ENCODE measurements at places on chromosomes 16 and 17.

DNA sequence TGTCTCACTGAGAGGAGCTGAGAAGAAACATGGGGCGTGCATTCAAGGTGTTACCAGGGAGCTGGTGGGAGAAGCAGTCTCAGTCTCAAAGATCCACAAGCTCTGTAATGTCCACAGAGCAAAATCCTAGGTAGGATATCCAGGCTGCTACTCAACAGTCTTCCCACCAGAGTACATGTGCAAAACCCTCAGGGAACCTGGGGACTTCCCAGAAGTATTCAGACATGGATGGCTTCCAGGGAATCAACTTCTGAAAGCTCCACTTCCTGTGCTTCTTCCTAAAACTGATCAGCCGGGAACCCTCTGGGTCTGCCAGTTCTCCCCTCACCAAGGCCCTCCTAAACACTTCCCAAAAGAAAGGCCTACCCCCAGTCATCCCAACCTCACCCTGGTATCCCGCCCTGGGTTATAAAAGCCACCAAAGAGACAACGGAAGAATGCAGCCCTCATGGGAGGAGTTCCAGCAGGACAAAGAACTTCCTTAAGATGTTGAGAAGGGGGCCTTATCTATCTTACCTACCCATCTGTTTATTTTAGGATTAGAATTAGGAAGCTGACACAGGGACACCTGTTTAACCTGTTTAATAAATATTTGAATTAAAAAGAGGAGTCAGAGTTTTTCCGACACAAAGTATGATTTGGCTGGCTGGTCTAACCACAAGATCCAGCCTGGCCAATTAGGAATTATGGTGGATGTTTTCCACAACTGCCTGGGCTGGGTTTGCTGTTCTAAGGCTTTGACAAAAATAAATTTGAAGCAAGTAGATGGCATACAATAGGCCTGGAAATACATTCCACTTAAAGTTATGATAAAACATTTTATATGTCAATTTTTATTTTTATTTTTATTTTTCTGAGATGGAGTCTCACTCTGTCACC lies 37.0 kb downstream of the CUEDC1 start:
- no peaks in the 10 kb centered on the region for H3K36me3 ChIP-seq
- H3K27ac ChIP-seq: no peak overlapping the region
- peaks cover 18% of the 10 kb centered on the region for H3K4me1 ChIP-seq
- peak; percentile 81 for DNase-seq

GRCh38 chr17:74779501-74779900 lies 3.4 kb upstream of the NAT9 start:
- DNase-seq: no peak
- no peak overlapping the region for H3K27ac ChIP-seq
- H3K4me1 ChIP-seq: peaks cover 3% of the 10 kb centered on the region
- no peak overlapping the region for H3K4me3 ChIP-seq
- H3K36me3 ChIP-seq: no peaks in the 10 kb centered on the region

DNA sequence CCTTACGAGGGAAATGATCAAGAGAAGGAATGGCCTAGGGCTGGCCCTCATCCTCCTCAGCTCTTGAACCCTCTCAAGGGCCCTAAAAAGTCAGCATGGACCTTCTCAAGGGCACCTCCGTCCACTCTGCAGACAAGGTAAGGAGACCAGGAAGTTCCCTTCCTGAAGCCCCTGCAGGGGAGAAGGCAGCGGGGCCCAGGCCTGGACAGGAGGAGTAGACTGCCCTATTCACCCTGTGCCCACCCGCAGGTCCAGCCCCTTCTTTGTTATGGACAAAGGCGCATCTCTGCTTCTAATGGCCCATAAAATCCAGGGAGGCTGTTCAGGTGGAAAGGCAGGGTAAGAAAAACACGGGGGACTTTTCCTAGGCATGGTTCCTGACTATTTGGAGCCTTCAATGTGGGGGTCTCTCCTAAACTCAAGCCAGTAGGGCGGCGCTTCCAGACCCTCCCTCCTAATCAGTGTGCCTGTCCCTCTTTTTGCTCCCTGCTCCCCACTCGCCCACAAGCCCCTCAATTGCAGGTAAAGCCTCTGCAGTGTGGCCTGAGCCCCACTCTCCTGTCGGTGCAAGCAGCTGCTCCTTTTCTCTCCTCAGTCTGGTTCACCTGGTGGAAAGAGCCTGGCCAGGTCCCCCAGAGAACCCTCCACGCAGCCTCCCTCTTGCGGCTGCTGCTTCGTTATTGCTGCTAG lies 28.2 kb downstream of the AXIN2 start:
- peaks cover 17% of the 10 kb centered on the region for H3K36me3 ChIP-seq
- no peak overlapping the region for H3K27ac ChIP-seq
- H3K27me3 ChIP-seq: no peaks in the 10 kb centered on the region
- no peak overlapping the region for H3K4me3 ChIP-seq

- H3K4me3 ChIP-seq: no peak overlapping the region
- H3K36me3 ChIP-seq: no peaks in the 10 kb centered on the region
- DNase-seq: no peak
Measured at GRCh38 chr16:82880346-82880745, 253.6 kb downstream of the CDH13 start.

GRCh38 chr16:17364319-17365210 lies 106.2 kb downstream of the XYLT1 start:
- H3K27me3 ChIP-seq: no peaks in the 10 kb centered on the region
- DNase-seq: no peak
- H3K27ac ChIP-seq: no peak overlapping the region
- no peak overlapping the region for H3K4me3 ChIP-seq

- H3K4me3 ChIP-seq: no peak overlapping the region
- peaks cover 11% of the 10 kb centered on the region for H3K36me3 ChIP-seq
- H3K27me3 ChIP-seq: no peaks in the 10 kb centered on the region
- no peak overlapping the region for H3K27ac ChIP-seq
- DNase-seq: no peak
Measured at GRCh38 chr16:55505333-55506015, 3.4 kb upstream of the LPCAT2 start.

DNA sequence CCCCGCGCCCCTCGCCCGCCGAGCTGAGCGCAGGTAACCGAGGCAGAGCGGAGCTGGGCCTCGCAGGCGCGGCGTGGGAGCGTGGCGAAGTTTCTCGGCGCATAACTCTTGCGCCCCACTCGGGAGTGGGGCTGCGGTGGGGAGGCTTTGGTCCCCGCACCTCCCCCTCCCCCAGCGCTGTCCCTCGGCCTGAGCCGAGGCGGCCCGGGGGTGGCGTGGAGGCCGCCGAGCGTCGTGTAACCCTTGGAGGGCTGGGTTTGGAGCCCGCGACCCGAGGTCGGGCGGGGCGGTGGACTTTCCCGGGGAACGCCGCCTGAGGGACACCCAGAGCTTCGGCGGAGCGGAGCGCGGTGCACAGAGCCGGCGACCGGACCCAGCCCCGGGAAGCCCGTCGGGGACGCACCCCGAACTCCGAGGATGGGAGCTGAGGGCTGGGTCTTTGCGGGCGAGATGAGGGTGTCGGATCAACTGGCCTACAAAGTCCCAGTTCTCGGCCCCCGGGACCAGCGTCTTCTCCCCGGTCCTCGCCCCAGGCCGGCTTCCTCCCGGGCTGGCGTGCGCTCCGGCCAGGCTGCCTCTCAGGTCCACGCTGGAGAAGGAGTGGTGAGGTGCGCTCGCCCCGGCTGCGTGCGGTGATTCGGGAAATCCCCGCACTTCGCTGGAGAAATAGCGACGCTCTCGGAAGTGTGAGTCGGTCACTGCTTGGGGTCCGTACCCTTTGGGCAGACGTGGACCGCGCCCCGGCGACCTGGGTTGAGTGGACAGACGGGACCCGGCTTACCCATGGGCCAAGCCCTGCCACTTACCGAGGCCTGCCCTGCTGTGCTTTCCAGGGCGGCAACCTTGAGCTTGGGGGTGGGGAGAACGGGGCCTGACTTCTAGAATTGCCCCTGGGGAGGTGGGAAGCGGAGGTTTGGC lies 168.4 kb downstream of the RAB11FIP4 start:
- H3K27me3 ChIP-seq: no peaks in the 10 kb centered on the region
- peak overlapping the region; percentile 56 for H3K4me3 ChIP-seq
- no peak overlapping the region for H3K27ac ChIP-seq
- peak; percentile 38 for DNase-seq
- peaks cover 7% of the 10 kb centered on the region for H3K4me1 ChIP-seq
- H3K36me3 ChIP-seq: no peaks in the 10 kb centered on the region

- H3K27ac ChIP-seq: no peak overlapping the region
- H3K27me3 ChIP-seq: no peaks in the 10 kb centered on the region
- DNase-seq: peak; percentile 92
- no peaks in the 10 kb centered on the region for H3K36me3 ChIP-seq
- H3K4me3 ChIP-seq: no peak overlapping the region
Measured at GRCh38 chr17:69358688-69359596, 32.0 kb upstream of the ABCA5 start.

- H3K27me3 ChIP-seq: no peaks in the 10 kb centered on the region
- no peak for DNase-seq
- no peaks in the 10 kb centered on the region for H3K36me3 ChIP-seq
- H3K27ac ChIP-seq: no peak overlapping the region
- H3K4me3 ChIP-seq: no peak overlapping the region
Measured at GRCh38 chr17:50461550-50462132, 7.0 kb downstream of the CHAD start.

GRCh38 chr17:15083225-15083624 lies 181.9 kb downstream of the PMP22 start:
- H3K4me3 ChIP-seq: no peak overlapping the region
- no peaks in the 10 kb centered on the region for H3K27me3 ChIP-seq
- no peak overlapping the region for H3K27ac ChIP-seq
- H3K4me1 ChIP-seq: peaks cover 4% of the 10 kb centered on the region

DNA sequence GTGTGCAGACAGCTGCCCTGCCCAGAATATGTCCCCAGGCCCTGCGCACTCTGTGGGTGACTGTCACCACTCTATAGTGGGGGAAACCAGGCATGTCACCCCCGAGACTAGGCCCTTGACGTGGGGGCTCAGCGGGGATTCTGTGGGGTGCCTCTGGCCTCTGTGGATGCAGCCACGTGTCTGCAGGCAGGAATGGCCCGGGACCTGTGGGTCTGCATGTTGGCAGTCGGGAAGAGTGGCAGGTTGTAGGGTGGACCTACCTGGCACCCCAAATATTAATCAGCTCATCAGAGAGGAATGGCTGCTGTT lies 954 bp downstream of the IL32 start:
- no peak overlapping the region for H3K4me3 ChIP-seq
- no peaks in the 10 kb centered on the region for H3K36me3 ChIP-seq
- DNase-seq: no peak
- no peaks in the 10 kb centered on the region for H3K4me1 ChIP-seq
- H3K27ac ChIP-seq: no peak overlapping the region

DNA sequence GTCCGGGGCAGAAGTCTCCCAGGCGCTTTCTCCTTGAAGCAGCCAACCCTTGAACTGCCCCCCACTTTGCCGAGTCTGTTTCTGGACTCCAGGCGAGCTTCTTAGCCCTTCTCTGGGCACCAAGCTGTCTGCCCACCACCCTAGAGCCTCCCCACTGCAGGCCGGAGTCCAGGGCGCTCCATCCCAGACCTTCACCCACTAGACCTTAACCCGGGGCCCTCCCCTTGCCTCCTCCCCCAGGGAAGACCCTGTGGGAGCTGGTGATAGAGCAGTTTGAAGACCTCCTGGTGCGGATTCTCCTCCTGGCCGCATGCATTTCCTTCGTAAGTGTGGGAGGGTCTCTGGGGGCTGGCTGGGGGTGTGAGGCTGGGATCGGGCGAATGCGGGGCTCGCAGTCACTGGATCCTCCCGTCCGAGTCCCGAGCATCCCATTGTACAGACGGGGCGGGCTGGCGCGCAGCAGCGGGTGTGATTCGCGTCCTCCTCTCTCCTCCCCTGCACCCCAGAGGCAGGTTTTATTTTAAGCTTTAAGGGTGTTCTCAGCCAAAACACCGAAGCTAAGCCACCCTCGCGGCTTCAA lies 1.1 kb downstream of the ATP2A1 start:
- peak overlapping the region; percentile 40 for H3K4me3 ChIP-seq
- H3K36me3 ChIP-seq: no peaks in the 10 kb centered on the region
- no peak for DNase-seq
- no peaks in the 10 kb centered on the region for H3K27me3 ChIP-seq
- H3K27ac ChIP-seq: no peak overlapping the region

DNA sequence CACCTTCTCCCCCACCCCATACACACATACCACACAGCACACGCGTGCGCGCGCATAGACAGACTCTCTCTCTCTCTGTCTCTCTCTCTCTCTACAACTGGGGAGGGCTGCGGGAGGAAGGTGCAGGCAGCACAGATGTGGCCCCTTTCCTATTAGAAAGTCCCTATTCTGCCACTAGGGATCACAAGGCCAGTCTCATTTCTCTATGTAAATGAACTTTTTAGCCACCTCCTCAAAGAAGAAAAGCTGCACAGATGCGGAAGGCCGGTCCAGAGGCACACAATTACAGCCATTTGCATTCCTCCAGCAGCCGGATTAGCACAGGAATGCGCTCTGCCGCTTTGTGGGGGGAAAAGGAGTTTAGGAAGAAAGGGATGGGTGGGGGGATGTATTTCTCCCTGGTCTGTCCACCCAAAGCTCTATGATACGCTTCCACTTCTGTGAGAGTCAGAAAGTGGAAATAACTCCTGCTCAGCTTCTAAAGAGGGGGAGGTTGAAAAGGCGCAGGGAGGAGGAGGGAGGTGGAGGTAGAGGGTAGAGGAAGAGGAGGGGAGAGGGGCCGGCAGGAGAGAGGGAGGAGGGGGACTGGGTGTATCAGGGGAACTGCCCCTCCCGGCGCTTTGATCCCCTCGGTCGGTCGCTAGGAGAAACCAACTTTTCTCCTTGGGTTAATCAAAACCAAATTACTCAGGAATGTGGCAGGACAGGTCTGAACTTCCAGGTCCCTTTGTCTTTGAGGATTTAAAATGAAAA lies 11.7 kb downstream of the ZFHX3 start:
- H3K27ac ChIP-seq: peak overlapping the region; percentile 25
- H3K27me3 ChIP-seq: peaks cover 17% of the 10 kb centered on the region
- no peak overlapping the region for H3K4me3 ChIP-seq
- peaks cover 24% of the 10 kb centered on the region for H3K4me1 ChIP-seq
- peak; percentile 90 for DNase-seq

- no peaks in the 10 kb centered on the region for H3K4me1 ChIP-seq
- no peaks in the 10 kb centered on the region for H3K36me3 ChIP-seq
- no peak for DNase-seq
- H3K4me3 ChIP-seq: no peak overlapping the region
- no peak overlapping the region for H3K27ac ChIP-seq
Measured at GRCh38 chr16:63774302-63774701, 1347.6 kb downstream of the CDH11 start.

GRCh38 chr17:72569148-72569946 lies 448.5 kb downstream of the SOX9 start:
- no peak overlapping the region for H3K27ac ChIP-seq
- H3K4me3 ChIP-seq: no peak overlapping the region
- no peaks in the 10 kb centered on the region for H3K27me3 ChIP-seq
- H3K4me1 ChIP-seq: no peaks in the 10 kb centered on the region
